ENCODE measurements at places on chromosomes 7 and 10. TPM values are rescaled to one million over a fixed set of nuclear protein-coding genes. Genes with fewer than 3 reads are reported as not detected.

Gene AASS
- total RNA-seq: 27.6 TPM

Gene CHRM2
- 20.8 TPM for total RNA-seq

Gene SYT15
- total RNA-seq: 0.43 TPM

Gene MRLN
- not detected for total RNA-seq

Gene CDC14C
- total RNA-seq: not detected
